AG08396 (cell line): ENCODE measurements at places on chromosomes 5 and 9.
A peak's percentile ranks its signal among the peaks of the same experiment; 100 is the strongest.

- DNase-seq = no peak
Measured at GRCh38 chr5:73906277-73906676, 280.3 kb downstream of the ARHGEF28 start.

DNA sequence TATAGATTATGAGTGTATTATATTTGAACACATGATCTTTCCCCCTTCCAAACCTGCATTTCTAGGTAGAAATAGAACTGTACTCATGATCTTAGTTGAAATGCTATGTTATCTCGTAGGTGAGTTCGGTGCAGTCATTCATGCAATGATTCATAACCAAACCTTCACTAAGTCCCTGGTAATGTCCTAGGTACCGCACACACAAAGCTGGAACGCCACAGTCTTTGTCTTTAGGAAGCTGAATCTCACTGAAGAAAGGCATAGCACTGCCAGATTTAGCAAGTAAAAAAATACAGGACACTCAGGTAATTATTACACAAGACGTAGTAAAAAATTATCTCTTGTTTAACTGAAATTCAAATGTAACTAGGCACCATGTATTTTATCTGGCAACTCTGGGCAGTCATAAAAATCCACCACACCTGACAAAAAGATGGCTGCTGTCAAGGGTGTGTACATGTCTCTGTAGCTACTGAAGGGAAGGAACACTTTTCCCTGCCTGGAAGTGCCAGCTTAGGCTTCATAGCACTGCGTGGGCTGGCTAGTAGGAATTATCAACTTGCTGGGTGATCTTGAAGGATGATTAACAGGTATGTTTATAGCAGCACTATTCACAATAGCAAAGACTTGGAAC is 28.0 kb upstream of the TXN start:
- no peak for DNase-seq

DNA sequence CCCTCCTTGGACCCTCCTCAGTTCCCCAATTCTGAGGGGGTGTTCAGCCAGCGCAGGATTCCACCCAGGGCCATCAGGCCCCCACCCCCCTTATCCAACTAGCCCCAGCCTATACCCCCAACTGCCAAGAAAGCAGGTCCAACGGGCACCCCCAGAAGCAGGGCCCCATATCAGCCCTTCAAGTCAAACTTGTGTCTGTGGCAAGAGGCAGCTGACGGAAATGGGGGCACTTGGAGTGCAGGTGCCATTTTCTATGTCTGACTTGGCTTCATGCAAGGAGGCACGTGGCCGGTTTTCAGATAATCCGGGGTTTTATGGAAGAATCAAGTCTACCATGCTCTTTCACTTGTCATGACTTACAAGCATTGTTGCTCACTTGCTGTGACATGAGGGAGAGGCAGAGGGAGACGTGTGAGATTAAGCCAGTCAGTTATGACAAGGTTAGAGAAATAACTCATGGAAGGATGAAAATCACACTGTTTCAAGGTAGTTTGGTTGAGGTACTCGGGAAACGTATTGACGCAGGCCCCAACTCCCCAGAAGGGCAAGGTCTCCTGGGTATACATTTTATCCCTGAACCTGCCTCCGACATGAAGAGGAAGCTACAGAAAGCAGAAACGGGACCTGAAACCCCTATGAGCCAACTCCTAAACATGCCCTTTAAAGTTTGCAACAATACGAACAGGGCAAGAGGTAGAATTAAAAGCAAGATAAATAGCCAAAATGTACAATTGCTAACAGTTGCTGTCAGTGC is 26.5 kb upstream of the CLPTM1L start:
- no peak for DNase-seq

DNA sequence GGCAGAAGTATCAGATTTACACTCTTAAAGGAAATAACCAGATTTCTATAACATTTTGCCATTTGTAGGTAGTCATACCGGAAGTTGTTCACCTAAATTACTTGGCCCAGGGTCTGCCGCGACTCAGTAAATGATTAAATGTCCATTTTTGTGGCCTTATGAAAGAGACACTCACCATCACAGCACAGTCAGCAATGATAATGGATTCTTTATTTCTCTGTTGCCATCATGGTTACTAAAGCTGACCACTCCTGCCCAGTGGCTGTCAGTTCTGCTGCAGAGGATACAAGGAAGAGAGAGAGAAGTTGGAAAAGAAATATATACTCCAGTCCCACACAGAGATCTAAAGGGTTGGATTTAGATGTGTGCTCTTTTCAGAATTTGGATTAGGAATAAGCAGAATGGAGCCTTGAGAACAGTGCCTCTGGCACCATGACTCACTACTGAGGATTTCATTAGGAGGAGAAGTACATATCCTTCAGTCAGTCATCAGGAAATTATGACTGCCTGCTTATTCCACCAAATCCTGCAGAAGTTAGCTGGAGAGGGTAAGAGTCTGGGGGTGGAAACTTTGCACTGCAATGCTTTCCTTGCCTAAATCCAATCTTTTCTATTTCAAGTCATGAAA is 72.8 kb upstream of the EFNA5 start:
- peak; percentile 24 for DNase-seq

- no peak for DNase-seq
Measured at GRCh38 chr5:172792701-172793570, 21.9 kb upstream of the DUSP1 start.

DNA sequence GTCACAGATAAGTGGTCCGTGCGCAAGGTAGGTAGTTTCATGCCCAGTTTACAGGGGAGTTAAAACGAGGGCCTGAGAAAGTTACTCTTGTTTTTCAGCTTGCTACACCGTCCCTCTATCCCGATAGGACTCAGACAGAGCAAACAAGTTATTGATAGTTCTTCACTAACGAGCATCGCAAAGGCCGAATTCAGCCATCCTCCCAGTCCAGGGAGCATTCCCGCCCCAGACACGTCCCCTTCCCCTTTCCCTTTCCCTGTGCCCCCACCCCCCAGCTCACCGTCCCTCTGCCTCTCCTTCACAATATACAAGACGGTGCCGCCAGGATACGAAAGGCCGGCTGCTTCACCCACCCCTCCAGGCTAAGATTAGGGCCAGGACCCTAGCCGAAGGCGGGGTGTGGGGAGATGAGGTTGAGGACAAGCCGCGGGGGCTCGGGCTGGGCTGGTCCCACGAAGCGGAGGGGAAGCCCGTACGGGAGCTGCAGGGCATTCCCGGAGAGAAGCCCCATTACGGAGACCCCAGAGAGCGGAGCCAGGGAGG is 599 bp downstream of the KIAA1191 start:
- no peak for DNase-seq

- DNase-seq = no peak
Measured at GRCh38 chr5:125286271-125286670, 539.8 kb upstream of the ZNF608 start.

GRCh38 chr5:155941340-155941739 is 385.6 kb upstream of the SGCD start:
- no peak for DNase-seq

DNA sequence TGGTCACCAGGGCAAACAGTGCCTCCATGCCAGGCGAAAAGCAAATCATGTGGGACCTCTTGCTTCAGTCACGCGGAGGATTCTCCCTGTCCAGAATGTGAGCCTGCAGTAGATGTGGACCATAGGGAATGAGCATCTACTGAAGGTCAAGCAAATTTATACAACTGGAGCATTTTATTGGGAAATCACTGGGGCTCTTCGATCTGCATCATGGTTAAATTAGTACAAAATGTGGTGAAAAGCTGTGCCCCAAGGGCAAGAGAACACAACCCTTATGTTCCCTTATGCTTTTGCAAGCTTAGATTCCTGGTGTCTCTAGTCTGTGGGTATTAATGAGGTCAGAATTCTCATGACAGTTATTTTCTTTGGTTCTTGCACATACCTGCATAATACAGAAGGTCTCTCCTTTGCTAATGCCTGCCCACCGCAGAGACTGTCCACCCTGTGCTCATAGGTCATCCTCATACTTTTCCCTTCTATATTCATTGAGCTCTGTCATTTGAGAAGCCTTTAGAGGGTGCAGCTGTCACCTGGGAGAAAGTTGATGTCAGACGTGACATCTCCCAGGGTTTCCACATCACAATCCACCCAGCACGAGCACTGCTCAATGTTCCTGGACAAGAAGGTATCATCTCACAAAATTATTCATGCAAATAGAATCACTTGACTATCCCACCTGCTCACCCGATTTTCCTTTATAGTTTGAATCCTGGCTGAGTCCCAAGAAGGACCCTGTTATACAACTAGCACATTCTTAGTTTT is 111.7 kb downstream of the NXNL2 start:
- no peak for DNase-seq

DNA sequence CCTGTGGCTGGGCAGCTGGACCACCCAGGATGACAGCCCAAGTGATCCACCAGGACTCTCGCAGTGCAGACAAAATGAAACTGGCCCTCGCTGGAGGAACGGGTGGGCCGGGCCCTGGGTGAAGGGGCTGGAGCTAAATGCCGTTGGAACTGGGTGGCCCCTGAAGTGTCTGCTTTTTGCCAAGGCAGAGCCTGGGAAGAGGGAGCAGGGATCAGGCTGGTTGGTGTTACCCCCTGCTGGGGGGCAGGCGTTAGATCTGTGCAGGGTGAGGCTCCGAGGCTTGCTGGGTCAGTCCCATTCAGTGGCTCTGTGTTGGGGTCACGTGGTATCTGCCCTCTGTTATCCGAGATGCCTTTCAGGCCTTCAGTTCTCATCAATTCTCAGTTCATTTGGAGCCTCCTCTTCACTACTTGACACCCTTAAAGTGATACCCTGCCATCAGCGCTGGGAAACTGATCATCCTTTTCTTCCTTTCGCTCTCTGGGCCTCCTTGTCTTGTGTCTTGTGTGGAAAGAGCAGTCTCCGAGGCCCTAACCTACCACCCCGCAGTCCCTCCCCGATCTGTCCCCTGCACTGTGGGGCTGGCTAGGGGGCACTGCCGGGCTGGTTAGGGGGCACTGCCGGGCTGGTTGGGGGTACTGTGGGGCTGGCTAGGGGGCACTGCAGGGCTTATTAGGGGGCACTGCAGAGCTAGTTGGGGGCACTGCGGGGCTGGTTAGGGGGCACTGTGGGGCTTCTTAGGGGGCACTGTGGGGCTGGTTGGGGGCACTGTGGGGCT is 37.3 kb downstream of the COL5A1 start:
- no peak for DNase-seq

GRCh38 chr9:121784731-121785411 is 133.4 kb downstream of the DAB2IP start:
- DNase-seq = no peak

- DNase-seq = no peak
Measured at GRCh38 chr5:159340511-159340910, 10.2 kb upstream of the IL12B start.

GRCh38 chr9:89527084-89527483 is 29.2 kb upstream of the SEMA4D start:
- no peak for DNase-seq

- peak; percentile 5 for DNase-seq
Measured at GRCh38 chr9:116027951-116028350, 125.6 kb upstream of the PAPPA start.

- DNase-seq = no peak
Measured at GRCh38 chr5:61800450-61800849, 468.4 kb downstream of the ZSWIM6 start.

DNA sequence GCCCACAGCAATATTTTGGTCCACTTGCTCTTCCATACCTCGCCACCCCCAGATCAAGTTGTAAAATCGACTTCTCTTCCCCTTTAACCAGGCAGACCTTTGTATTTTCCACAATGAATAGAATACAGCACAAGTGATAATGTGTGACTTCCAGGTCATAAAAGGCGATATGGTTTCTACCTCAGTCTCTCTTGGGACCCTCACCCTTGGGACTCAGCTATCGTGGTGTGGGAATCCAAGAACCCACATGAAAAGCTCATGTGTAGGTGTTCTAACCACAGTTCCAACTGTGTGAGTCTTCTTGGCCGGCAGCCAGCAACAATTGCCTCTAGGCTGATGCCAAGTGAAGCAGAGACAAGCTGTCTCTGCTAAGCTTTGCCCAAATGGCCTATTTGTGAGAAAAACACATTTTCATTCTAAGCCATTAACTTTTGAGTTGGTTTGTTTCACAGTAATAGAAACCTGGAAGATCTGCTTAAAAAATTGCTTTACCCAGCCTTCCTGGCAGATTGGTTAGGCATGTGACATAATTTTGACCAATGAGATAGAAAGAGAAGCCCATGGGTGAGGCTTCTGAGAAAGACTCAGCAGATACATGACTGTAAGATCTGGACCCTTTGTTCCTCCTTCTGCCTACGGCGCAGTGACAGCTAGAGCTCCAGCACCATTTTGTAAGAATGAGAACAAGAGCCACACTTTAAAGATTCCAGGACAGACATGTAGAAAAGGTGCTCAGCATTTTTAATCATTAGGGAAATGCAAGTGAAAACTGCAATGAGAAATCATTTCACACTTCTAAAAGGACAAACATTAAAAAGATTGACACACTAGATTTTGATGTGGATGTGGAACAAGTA is 18.3 kb upstream of the MLLT3 start:
- no peak for DNase-seq

DNA sequence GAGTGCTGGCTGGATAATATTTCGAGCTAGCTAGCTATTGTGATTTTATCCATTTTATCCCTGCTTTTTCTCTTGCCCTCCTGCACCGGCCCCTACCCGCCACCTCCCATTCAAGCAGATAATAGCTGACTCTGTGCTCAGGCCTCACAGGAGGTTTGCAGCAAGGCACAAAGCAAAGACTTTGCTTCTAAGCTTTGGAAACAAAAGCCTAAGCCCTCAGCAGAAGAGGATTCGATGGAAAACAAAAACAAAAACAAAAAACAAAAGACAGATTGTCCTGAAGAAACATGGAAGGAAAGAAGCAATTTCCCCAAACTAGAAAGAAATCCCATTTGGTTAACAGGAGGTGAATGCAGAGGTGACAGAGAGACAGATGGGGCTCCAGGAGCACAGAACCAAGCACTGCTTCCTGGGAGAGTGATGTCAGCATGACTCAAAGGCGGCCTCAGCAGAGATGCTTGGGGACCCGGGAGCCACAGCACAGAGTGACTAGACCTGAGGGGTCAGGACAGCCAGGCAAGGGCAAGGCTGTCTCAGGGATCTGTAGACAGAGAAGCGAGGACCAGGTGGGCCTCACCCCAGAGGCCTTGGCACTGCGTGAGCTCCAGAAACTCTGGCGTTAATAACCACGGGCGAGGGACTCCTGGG is 28.4 kb downstream of the MTX3 start:
- DNase-seq = peak; percentile 51

DNA sequence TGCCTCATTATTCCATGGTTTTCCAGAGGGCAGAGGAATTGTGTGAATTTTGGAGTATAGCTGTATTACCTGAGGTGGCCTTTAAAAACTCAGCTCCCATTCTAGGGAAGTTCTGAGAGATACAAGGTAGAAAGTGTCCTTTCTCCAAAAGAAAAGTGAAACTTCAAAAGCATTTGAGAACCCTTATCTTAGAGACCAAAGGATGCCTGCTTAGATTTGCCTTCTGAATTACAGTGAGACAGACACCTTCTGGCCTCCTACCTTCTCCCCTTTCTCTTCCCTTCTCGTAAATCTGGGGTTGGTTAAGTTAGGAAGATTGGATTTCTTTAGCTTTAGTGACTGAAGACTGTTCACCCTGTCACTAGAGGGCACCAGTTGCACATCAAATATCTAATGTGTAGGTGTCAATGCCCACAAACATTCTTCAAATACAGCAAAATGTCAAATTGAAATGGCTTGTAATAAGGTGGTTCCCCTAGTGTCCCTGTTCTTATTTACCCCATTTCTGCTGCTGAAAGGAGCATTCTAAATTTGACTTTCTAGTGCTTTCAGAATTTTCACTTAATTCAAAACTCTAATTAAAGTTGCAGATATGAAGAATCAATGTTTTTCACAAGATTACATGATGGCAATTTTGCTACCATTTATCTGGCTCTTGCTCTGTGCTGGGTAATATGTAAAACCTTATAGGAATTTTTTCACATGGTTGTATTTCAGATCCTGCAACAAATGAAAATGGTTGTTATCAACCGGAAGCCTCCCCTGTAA is 46.7 kb downstream of the PRRC1 start:
- DNase-seq = peak; percentile 32

GRCh38 chr5:135750506-135750905 is 84.0 kb upstream of the SLC25A48 start:
- DNase-seq = no peak
